T follicular helper cell (primary cell): ENCODE measurements at places on chromosomes 1 and 21.

- DNase-seq = no peak
Observed at GRCh38 chr1:64967381-64967780, 1.0 kb upstream of the JAK1 start.

DNA sequence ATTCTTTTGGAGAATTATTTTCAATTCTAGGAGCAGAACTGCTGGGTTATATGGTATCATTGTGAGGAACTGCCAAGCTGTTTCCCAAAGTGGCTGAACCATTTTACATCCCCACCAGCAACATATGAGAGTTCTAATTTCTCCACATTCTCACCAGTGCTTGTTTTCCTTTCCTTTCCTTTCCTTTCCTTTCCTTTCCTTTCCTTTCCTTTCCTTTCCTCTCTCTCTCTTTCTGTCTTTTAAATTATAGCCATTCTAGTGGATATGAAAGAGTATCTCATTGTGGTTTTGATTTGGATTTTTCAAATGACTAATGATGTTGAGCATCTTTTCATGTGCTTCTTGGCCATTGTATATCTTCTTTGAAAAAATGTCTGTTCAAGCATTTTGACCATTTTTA lies 45.3 kb downstream of the RUNX3 start:
- DNase-seq = no peak

GRCh38 chr1:115257591-115257990 lies 80.5 kb downstream of the NGF start:
- DNase-seq = no peak

GRCh38 chr1:1073743-1074587 lies at the start of gene RNF223:
TSS of gene RNF223 (minus strand) at chr1:1074306. CDS start at chr1:1072566, 1,740 bp downstream.
- no peak for DNase-seq

DNA sequence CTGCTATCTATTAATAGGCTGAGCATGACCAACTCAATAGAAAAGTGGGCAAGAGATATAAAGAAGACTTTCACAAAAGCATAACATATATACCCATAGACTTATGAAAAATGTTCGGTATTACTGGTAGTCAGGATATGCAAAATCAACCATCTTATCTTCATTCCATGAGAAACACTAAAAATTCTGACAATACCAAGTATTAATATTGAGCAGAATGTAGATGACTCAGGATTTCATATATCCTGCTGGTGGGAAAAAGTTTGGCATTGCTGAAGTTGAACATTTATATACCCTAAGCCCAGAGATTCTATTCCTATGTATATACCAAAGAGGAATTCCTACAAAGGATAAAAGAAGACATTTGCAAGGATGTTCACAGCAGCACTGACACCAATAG lies 138.3 kb downstream of the CLEC20A start:
- DNase-seq = no peak

DNA sequence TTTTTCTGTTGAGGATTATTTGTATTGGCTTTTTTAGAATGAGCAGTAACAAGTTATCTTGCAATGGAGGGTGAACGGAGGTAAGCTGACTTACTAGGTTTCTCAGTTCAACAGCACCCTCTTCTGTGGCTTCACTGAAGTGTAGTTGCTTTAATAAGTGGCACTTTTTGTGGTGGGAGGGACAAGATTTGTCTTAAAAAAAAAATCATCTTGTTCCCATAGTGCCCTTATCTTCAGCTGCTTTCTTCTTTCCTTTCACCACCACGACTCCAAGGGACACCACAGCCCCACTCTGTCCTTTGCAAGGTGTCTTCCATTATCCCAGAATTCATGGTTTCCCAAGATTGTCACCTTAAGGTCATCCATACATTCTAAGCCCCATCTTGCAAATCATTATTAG lies 92.9 kb downstream of the PIGK start:
- DNase-seq = no peak

DNA sequence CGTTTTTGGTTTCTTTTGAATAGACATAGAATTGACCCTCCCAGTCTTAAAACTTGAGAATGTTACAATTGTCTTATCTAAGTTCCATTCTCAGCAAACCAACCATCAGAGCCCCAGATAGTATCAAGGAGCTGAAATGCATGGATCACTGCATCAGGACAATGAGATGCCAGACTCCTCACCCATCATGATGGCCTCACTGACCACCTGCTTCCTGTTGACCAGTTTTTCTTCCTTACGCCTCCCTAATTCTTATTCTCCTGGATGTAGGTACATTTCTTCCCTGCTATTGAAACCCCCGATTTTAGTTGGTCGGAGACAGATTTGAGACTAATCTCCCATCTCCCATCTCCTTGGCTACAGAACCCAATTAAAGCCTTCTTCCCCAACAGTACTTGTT lies 17.7 kb downstream of the MATN1 start:
- no peak for DNase-seq

DNA sequence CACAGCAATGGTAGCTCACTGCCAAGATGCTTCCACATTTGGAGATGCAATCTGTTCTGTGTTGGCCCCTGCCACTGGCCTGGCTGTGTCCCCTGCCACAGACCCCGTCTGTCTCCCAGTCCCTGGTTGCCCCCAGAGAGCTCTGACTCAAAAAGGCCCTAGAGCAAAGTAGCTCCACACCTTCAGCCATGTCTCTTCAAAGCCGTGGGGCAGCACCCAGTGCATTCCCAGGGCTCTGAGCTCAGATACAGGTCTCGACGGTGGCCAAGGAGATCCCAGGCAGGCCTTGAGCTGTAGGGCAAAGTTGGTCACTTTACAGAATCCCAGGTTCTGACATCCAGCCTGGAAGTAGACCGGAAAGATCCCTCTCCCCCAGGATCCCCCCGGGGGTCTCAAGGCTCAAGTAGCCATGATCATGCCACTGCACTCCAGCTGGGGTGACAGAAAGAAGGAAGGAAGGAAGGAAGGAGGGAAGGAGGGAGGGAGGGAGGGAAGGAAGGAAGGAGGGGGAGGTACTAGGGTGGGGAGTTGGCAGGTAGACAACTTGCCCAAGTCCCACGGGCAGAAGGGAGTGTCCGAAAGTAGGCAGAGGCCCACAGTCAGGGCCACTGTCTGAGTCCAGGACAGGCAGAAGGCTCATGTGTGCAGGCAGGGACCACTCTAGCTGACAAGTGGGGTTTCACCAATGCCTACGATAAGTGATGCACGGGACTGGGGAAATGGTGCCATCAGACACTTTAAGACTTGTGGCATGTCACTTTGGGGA lies 4.8 kb upstream of the ARF1 start:
- DNase-seq = no peak

- DNase-seq = no peak
Observed at GRCh38 chr1:187689129-187689528, 860.4 kb downstream of the PLA2G4A start.

- no peak for DNase-seq
Observed at GRCh38 chr1:111497592-111497991, 5.8 kb downstream of the ADORA3 start.

DNA sequence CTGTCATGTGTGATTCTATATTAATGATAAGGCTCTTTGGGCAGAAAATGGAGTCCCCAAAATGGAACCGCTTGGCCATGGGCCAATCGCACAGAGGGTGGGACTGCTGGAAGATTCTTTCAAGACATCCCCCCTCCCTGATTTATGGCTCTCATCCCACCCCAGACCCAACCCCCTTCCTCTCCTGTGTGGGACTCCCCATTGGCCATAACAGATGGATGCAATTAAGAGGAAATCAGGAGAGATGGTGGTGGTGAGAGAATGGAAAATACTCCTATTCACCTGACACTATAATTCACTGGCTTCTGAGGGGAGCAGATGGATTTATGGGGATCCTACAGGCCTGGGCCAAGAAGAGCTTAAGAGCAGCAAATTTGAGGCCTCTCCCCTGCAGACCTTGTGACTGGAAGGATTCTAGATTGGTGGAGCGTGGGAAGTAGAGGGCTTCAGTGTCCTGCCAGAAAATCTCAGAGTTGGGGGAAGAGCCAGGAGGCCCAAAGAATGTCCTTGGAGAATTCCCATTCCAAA lies 1.7 kb downstream of the IGFN1 start:
- DNase-seq = no peak

GRCh38 chr1:245255783-245256182 lies 101.0 kb downstream of the KIF26B start:
- no peak for DNase-seq

- DNase-seq = no peak
Observed at GRCh38 chr1:220527908-220528678, at the start of gene MARK1. TSS of gene MARK1 (plus strand) at chr1:220528136. CDS start at chr1:220528823, 687 bp downstream.

DNA sequence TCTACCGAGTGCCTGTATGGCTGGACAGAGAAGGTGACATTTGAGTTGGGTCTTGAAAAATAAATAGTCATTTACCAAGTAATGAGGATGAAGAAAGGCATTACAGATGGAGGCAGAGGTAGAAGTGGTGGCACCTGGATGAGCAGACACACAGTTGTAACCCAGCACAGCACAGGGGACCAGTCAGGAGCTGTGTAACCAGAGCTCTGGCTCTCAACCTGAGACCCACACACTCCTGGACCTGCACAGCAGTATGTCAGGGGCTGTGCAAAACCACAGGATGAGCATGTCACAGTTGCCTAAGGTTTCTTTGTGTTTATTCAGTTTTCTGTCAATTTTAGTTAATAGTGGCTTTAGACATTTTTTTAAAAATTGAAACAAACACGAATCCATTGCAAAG lies 11.3 kb upstream of the MCOLN3 start:
- no peak for DNase-seq

- DNase-seq = no peak
Observed at GRCh38 chr1:153292740-153293479, 19.8 kb downstream of the PGLYRP3 start.

GRCh38 chr1:205514211-205515142 lies 10.0 kb downstream of the CDK18 start:
- no peak for DNase-seq

DNA sequence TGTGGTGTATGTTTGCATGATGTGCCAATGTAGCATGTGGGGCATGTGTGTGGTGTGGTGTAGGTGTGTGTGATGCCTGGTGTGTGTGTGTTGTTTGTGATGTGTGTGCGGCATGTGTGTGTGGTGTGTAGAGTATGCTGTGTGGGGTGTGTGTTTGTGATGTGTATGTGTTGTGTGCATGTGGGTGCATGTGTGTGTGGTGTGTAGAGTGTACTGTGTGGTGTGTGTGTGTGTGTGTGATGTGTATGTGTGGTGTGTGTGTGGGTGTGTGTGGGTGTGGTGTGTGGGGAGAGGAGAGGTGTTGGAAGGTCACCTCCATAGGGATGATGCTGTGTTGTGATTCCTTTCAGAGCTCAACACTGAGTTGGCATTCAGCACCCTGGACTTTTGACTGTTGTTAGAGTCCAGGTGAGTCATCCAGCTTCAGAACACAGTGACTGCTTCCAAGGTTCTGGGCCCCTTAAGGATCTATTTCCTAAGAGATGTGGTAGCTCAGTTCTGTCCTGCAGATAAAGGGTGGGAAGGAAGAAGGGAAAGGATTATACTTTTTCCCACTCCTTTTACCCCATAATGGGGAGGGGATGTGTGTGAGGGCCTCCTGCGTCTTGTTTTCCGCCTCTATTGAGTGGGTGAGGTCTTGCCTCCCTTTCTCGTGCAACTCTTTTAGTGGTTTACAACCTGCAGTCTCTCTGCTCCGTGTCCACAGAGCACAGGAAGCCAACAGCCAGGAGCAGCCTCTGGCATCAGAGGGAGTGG lies 47.6 kb downstream of the RHOU start:
- no peak for DNase-seq

GRCh38 chr21:28781602-28782276 lies 210.9 kb downstream of the LTN1 start:
- DNase-seq = no peak

- DNase-seq = no peak
Observed at GRCh38 chr1:218705911-218706893, 361.1 kb downstream of the TGFB2 start.

GRCh38 chr1:56065729-56066128 lies 513.6 kb downstream of the PLPP3 start:
- no peak for DNase-seq

- no peak for DNase-seq
Observed at GRCh38 chr21:18350216-18350615, 53.4 kb downstream of the TMPRSS15 start.

DNA sequence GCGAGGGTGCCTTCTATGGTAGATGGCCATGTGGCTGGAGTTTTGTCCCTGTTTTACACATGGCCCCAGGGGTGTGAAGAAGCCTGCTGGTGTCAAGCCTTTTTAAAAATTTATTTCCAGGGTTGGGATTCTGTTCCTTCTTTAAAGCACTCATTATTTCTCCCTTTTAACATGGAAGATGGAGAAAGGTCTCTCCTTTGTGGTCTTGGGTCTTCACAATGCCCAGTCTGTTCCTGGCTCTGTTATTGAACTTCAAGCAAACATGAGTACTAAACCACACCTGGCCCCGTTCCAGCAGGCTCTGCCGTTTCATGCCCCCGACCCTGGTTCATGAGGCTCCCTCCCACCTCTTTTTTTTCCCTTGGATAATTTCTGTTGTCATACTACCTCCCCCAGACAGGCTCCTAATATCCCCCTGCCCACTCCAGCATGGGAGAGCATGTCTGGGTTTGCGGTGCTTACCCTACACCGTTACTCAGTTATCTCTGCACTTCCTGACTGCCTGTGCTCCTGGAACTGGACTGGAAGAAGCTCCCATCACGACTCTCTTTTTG lies 121.2 kb upstream of the KIAA0040 start:
- no peak for DNase-seq

DNA sequence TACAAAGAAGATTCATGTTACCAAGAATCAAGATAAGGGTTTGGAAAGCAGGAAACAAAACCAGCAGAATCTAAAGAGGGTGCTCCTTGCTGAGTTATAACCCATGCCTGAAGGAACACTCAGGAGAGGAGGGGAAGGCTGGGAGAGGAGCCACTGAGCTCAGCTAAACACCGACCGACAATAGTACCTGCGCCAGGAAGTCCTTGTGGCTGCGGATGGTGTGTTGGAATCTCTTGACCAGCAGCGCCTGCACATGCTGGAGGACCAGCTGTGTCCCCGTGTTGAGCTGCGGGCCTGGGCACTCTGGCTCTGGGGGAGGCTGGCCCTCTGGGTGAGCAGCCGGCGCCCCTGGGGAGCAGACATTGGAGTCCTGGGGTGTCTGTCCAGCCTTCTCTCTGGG lies 89.4 kb downstream of the ABCA4 start:
- DNase-seq = no peak

DNA sequence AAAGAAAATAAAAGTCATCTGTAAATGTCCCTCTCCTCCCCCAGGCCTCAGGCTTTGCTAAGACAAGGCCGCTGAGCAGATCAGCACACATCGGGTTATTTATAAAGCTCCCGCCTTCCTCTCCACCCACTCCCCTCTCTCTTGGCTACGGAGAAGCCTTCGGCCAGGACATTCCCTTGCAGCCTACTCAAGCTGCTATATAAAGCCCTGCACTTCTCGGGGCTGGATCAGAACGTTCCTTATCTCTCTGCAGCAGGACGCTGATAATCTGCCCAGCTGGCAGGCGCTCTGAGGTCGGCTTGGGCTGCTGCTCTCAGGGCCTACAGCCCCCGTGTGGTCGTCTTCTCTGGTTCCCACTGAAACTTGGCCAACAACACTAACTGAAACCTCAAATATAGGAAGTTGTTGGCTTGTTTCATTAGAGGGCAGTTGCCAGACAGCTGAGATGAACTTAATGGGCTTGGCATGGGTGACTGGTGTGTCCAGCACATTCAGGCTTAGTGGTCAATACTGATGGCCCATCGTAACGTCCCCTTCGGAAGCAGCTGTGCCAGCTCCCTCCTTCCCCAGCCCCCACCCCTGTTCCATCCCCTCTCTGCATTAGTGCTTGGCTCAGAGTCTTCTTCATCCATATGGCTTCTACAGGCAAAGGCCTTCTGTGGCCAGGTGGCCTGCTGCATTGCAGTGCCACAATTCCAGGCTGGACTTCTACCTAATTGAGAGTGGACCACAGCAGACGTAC lies 64.6 kb downstream of the IER5 start:
- no peak for DNase-seq

- DNase-seq = no peak
Observed at GRCh38 chr1:198543670-198544260, 3.3 kb upstream of the ATP6V1G3 start.

- no peak for DNase-seq
Observed at GRCh38 chr1:87549738-87550137, 221.1 kb downstream of the LMO4 start.

- DNase-seq = no peak
Observed at GRCh38 chr1:97516588-97516987, 404.2 kb downstream of the DPYD start.
